Ascending aorta (tissue), 2 donors: ENCODE measurements at places on chromosomes 6 and 20. TPM values are rescaled to one million over a fixed set of nuclear protein-coding genes. Genes with fewer than 3 reads are reported as not detected.

The UBE3D gene
- total RNA-seq: 0.21 TPM

GRCh38 chr20:1992359-1993110 lies 1.3 kb downstream of the PDYN start:
- DNase-seq: no peak

DNA sequence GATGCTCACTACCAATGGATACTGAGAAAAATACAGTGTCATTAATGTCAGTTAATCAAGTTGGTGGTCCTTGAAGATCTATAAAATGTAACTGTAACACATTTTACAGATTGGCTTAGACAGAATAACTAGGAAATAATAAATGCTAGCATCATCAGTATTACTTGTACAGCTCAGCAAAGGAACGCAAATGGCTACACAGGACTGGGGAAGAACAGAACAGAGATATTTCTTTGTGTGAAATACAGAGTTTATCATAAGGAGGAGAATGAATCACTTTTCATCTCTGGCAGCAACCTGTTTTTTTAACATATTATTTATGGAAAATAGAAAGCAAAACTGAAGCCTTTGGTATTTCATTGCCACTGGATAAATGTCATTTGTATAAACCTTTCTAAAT lies 8.2 kb upstream of the QKI start:
- DNase-seq: no peak

GRCh38 chr6:12947967-12948366 lies 231.4 kb downstream of the PHACTR1 start:
- no peak for DNase-seq

DNA sequence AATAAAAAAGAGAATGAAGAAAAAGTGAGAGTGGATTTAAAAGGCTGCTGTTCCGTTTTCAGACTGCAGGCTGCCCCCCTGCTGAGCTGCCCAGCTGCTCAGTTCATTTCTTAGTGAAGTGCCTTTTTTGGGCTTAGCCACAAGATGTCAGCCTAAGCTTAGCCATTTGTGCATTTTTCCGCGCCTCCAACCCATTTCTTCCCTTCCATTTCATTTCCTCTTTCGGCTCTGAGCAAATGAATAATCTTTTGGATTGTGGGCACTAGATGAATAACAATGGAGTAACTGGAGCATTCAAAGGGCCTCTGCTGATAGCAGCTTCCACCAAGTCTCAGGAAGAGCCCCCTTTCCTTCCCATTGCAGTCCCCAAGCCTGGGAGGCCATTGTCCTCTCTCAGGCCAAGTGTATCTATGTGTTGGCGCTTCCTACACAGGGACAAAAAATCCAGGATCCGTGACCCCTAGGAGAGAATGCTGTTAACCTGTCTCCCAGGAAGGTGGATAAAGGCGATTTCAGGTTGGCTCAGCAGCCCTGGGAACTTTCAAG lies 83.5 kb upstream of the SPTLC3 start:
- DNase-seq: no peak

The SLC22A7 gene
- total RNA-seq: 1.8 TPM

GRCh38 chr6:2913621-2914317 lies 10.7 kb upstream of the SERPINB9 start:
- peak; percentile 31 for DNase-seq

DNA sequence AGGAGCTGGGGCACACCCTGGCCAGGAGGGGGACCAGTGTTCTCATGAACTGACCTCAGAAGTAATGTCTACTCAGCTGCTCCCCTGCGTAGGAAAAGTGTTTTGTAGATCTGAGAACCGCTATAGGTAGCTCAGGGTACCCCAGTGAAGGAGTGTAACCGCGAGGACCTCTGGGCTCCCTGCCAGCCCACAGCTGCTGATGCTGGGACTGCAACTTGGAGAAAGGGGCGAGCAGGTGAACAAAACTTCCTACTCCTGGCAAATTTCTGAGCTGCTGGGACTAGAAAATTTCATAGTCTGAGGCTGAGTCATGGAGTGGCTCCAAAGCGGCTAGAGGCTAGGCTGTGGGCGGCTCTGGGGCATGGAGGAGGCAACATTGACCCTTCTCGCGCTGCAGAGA lies 51.9 kb downstream of the PYGB start:
- no peak for DNase-seq

- DNase-seq: no peak
These were observed at the start of gene GPR6 for GRCh38 chr6:109978174-109979032. Gene GPR6, plus strand, starts transcription at chr6:109978311. Its CDS starts 802 bp downstream, at chr6:109979113.

The CENPQ gene
- not detected for total RNA-seq

The CPXM1 gene
- total RNA-seq: not detected

DNA sequence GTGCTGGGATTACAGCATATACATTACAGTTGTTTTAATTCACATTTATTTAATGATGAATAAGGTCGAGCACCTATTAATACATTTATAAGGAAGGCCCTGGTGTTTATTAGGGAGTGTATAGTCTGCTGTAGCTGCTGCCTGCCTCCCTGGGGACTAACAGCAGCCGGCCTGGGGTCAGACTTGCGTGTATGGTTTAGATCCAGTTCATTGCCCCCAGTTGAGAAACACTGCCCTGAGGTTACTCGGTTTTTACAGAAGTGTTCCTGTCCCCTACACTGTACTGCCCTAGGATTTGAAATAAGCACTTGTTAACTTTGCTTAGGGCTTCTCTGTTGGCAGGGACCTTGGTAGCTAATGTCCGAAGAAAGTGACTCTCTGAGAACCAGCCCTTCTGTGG lies 4.0 kb downstream of the TTPAL start:
- DNase-seq: no peak

- no peak for DNase-seq
These were observed 14.1 kb upstream of the EMILIN3 start for GRCh38 chr20:41380551-41381193.

DNA sequence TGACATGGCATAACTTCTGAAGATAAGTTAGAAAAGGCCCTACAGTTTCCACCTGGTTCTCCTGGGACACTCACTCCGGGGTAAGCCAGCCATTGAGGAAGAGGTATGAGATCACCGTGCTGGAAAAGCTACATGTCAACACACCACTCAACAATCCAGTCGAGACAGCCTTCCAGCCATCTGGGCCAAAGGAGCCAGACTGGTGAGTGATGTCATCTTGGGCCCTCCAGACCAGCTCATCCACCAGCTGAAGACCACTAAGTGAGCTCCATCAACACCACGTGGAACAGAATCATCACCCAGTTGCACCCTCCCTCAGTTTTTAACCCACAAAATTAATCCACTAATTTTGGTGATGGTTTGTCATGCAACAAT lies 32.3 kb upstream of the RSPO4 start:
- DNase-seq: no peak

The TPBG gene
- total RNA-seq: 60.1 TPM

- DNase-seq: no peak
These were observed 12.8 kb downstream of the PHIP start for GRCh38 chr6:79065232-79065631.

DNA sequence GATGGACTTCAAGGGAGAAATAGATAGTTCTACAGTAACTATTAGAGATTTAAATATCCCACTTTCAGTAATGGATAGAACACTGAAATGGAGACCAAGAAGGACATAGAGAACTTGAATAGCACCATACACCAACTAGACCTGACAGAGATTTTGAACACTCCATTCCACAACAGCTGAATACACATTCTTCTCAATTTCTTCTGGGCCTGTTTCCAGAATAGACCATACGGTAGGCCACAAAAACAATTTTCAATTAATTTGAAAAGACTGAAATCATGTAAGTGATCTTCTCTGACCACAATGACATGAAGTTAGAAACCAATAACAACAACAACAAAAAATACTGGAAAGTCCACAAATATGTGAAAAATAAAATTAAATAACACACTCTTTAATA lies 979.1 kb upstream of the FLRT3 start:
- DNase-seq: no peak

GRCh38 chr20:36010076-36010475 lies 41.7 kb downstream of the CNBD2 start:
- DNase-seq: no peak

GRCh38 chr6:133887156-133887879 lies 1.6 kb upstream of the TCF21 start:
- DNase-seq: no peak

DNA sequence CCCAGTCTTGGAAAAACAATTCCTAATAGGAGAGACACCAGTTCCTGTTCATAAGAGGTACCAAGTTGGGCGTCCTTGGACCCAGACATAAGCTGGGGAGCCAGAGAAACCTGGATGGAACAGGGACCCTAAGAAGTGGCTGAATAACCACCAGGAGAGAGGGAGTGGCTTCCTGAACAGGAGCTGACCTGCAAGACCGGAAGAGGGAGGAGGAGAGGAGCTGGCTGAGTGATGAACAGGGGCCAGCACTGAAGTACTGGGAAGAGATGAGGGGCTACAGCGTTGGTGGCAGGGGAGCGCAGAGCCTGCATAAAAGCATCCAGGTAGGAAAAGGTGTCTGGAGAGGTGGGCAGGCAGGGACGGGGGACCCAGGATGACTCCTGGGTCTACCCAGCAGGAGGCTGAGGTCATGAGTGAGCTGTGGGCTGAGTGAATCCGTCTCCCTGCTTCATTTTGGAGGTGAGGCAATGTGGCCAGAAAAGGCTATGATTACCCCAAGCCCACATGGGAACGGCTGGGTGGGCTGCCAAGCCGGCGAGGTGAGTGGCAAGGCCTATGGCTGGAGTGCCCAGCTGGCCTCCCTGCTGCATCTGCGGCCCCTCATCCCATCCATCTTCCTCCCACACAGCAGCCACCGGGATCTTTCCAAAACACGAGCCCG lies 34.4 kb upstream of the ZFAND3 start:
- DNase-seq: no peak

The NKAPL gene
- total RNA-seq: not detected

GRCh38 chr20:29079769-29080690 lies 2177.4 kb upstream of the DEFB115 start:
- DNase-seq: no peak

GRCh38 chr6:129709196-129709768 lies 695 bp downstream of the ARHGAP18 start:
- no peak for DNase-seq

DNA sequence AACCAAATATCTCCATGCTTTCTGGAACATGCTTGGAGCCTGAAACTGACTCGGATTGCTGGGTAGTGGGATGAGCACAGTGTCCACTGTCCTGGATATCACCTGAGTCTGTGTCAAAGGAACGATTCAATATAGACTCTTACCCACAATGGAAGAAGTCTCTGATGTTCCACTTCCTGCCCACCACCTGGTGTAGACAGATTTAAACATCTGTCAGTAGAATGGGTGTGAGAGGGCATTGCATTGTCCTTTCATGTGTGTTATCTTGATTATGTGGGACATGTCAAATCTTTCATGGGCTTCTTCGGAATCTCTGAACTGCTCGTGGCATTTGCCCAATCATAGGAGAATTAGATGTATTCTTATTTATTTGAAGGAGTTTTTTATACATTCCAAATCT lies 20.8 kb downstream of the ULBP3 start:
- DNase-seq: no peak

The ACTL10 gene
- total RNA-seq: 26.3 TPM

- no peak for DNase-seq
These were observed 370.3 kb downstream of the HTR1B start for GRCh38 chr6:77092971-77093370.

DNA sequence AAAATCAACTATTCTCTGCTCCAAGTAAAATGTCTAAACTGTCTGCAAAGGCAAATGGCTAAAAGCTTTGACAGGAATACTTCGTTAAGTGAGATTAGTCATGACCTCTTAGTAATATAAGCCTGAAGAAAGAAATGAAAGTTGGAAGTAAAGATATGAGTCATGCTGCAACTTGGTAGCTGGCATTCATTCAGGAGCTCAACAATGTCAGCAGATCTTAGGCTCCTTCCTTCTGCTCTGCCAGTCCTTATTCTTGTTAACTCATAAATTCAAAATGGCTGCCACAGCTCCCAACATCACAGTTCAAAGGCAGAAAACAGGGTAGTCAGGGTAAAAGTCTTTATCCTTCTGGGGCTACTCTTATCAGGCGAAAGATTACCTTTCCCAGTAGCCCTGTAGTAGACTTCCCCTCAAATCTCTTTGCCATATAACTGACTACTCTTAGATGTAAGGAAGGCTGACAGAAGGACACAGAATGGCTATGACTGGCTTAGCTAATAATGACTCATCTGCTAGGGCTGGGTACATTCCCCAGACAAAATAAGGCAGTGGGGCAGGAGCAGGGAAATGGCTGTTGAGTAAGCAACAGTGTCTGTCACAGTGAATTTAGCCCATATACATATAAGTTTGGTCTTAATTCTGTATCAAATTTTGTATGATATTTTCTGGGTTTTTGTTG lies 24.4 kb upstream of the C6orf62 start:
- DNase-seq: no peak

DNA sequence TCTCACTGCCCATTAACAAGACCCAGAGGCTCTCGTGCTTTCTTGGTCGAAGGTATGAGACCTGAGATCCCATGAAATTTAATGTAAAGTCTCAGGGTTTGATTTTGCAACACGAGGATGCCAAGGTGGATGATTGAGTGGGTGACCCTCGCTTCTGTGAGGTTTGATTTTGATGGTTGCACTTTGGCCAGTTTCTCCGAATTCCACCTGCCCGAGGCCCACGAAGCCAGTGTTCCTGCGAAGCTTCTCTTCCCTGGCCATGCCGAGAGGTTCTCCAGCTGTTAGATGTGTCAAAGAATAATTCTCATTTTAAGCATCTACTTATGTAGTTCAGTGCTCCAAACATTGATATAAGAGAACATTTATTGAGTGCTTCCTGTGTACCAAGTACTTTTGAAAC lies at the start of gene KIF25:
TSS of gene KIF25 (plus strand) at position 30 of the 400 bp plus-strand sequence. CDS start 31,915 bp downstream, outside the sequence.
- DNase-seq: no peak

GRCh38 chr20:53245574-53245973 lies 273.4 kb downstream of the TSHZ2 start:
- DNase-seq: no peak

DNA sequence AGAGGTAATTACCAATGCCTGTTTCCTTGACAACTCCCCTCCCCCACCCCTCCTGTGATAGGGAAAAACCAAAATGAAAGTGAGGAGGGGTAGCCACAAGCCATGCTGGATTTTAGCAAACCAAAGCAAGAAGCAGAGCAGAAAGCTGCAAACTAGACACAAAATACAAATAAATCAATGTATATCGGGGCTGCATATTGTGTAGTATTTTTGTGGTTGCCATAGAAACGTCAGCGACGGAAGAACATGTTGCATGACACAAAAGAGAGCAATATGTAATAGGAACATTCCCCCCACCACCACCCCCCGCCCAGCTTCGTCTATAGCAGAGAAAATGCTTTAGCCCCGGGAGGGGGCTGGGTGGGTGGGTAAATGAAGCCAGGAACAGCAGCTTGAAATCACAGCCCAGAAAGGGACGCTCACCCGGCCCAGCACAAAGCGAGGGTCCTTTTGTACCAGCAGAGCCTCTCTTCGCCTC lies 548 bp downstream of the AGPAT4 start:
- no peak for DNase-seq

- DNase-seq: no peak
These were observed 37.2 kb upstream of the TRIM27 start for GRCh38 chr6:28960846-28961500.

DNA sequence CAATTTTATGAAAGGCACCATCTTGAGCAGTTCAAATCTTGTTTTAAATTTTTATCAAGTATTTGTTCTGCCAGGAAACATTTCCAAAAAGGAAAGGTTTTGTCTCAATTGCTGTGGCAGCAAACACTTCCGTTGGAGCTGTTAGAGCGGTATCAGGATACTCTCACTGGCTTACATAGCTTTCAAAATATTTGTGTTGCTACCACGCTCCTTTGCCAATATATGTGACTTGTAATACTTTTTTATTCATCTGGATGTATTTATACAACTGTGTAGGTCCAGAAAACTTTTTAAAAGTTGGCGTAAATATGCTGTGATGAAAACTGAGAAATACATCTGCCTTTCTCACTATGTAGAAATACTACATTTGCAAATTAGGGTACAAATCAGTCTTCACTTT lies 37.8 kb upstream of the NHSL1 start:
- no peak for DNase-seq

The AVP gene
- not detected for total RNA-seq

GRCh38 chr6:75993236-75994162 lies 79.0 kb downstream of the IMPG1 start:
- DNase-seq: no peak

The DLK2 gene
- total RNA-seq: not detected
